ENCODE measurements at places on chromosomes 2 and 18.

- DNase-seq: no peak
Measured at GRCh38 chr2:164771897-164772296, 69.7 kb downstream of the COBLL1 start.

DNA sequence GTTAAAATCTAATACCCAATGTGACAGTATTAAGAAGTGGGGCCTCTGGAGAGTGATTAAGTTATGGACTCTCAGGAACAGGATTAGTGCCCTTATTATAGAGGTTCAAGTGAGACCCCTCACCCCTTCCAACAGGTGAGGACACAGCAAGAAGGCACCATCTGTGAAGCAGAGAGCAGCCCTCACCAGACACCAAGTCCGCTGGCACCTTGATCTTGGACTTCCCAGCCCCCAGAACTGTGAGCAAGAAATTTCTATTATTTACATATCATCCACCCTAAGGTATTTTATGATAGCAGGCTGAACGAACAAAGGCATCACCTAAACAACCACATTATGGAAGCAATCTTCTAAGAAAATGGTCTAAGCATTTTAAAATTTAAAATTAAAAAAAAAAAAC is 59.0 kb downstream of the HDAC4 start:
- no peak for DNase-seq

GRCh38 chr2:179729966-179730365 is 131.4 kb downstream of the ZNF385B start:
- DNase-seq: no peak

GRCh38 chr18:21342372-21342771 is 100.3 kb downstream of the GREB1L start:
- DNase-seq: no peak

- DNase-seq: no peak
Measured at GRCh38 chr2:45332567-45332966, 278.5 kb downstream of the SRBD1 start.

DNA sequence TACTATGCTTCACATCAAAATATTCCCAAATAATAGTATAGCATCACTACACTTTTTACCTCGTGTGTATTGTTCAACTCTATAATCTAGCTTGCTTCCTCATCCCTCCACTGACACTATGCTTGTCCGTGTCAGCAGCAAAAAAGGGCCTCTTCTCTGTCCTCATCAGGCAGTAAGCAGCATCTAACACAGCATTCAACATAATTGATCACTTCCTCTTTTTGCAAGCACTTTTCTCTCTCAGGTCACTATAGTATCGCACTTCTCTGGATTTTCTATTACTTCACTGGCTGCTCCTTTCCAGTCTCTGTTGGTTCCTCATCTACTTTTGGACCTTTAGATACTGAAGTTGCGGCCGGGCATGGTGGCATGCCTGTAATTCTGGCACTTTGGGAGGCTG is 64.9 kb upstream of the ZSWIM2 start:
- no peak for DNase-seq

DNA sequence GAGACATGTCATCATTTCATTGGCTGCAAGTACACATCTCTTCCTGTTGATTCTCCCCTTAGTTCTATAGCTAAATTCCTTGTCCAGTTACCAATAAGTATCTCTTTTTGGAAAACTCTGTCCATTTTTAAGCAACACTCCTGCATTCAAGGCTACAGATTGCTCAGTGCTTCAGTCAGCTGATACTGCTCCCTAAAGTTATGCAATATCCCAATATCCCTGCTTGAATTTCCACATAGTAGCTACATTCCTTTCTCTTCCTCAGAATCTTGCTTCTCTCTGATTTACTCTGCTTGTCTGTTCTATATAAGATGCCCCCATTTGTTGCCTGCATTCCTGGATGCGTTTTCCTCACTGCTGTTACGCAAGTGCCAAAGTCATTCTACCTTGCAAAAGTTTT is 109.8 kb downstream of the PARD3B start:
- DNase-seq: no peak

- no peak for DNase-seq
Measured at GRCh38 chr18:76980663-76981395, 151.8 kb downstream of the MBP start.

- no peak for DNase-seq
Measured at GRCh38 chr2:179569831-179570233, 291.6 kb downstream of the ZNF385B start.

DNA sequence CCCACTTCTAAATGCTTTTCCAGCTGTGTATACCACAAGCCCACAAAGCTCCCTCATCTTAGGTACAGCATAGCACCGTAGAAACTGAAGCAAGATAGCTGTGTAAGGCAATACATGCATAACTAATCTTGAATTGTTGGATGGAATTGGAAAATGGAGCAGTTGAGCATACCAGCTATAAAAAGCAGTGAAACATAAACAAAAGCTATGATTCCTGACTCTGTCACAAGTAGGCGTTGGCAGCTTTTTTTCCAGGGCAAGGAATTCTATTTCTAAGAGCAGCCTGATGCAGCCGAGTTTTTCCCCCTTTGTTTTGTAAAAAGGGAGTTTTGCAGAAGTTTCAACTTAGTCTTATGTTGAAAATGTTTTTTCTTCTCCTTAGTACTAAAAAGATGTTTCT is 32.4 kb downstream of the MOGAT1 start:
- no peak for DNase-seq

- DNase-seq: no peak
Measured at GRCh38 chr2:55141572-55142413, 90.3 kb downstream of the CLHC1 start.

DNA sequence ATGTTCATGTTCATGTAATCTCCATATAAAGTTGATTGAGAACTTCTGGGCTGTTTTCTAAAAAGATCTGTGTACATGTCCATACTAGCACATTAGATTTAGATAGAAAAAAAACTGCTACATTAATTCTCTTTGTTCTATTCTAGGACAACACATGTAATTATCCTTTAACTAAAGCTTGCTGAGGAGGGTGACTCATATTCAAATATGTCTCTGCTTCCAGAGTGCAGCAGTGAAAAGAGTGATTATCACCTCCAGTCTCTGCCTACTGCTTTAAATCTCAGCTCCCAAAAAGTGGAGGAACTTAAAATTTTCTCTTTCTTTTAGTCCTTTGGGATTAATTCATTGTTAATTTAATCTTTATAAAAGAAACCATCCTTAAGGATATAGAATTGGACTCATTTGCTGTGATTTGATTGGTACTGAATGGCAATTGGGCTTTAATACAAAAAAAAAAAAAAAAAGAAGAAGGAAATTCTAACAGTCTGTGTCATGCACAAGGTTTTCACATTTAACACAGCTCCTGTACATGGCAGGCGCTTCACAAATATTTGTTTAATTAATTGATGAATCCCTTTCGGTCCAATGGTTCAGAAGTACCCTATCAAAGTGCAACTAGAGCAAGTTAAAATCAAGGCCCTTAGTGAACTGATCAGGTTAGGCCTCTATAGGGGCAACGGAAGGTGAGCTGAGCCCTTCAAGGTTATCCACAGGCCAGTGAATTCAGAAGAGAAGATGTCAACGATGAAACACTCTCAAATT is 214.0 kb upstream of the KCNJ3 start:
- no peak for DNase-seq

DNA sequence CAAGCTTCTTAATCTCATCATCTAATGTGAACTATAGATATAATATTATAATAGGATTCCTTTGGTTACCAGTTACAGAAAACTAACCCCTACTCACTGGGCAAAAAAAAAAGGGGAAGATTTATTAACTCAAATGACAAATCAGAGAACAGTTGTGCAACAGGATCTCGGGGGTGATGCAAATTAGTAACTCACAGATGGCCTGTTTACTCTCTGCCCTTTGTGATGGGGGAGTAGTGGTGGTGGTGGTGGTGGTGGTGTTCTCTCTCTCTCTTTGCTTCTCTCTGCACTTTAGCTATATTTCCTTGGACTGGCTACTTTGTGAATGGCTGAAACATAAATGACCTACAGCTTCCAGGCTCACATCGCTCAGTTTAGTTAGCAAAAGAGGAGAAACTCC is 59.0 kb downstream of the TMEM247 start:
- DNase-seq: no peak

GRCh38 chr18:13547347-13547746 is 179.0 kb downstream of the FAM210A start:
- DNase-seq: no peak

- DNase-seq: peak; percentile 29
Measured at GRCh38 chr18:24543795-24544498, 83.5 kb downstream of the HRH4 start.

DNA sequence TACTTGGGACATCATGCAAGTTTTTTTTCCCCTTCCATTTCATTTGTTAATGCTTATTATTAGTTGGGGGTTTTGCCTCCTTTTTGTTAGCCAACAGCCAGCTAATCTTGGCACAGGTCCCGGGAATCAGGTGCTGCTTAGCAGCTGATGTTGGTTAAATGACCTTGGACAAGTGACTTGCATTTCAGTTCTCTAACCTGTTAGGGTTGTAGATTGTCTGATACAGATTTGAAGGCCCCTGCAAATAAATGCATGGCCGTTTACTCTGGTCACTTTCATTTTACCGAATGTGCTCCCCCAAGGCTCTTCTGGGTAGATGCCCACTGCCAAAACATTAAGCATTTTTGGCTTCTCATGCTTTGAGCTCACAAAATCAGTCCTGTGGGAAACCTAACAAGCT is 120.9 kb downstream of the SPTBN1 start:
- no peak for DNase-seq
